ENCODE measurements at places on chromosomes 12 and 14. TPM values are rescaled to one million over a fixed set of nuclear protein-coding genes. Genes with fewer than 3 reads are reported as not detected.
A peak's percentile ranks its signal among the peaks of the same experiment; 100 is the strongest.

- no peak for DNase-seq
Observed at GRCh38 chr12:46858368-46858767, 32.6 kb upstream of the SLC38A4 start.

- no peak for DNase-seq
Observed at GRCh38 chr12:107372229-107372658, 278.9 kb upstream of the CRY1 start.

DNA sequence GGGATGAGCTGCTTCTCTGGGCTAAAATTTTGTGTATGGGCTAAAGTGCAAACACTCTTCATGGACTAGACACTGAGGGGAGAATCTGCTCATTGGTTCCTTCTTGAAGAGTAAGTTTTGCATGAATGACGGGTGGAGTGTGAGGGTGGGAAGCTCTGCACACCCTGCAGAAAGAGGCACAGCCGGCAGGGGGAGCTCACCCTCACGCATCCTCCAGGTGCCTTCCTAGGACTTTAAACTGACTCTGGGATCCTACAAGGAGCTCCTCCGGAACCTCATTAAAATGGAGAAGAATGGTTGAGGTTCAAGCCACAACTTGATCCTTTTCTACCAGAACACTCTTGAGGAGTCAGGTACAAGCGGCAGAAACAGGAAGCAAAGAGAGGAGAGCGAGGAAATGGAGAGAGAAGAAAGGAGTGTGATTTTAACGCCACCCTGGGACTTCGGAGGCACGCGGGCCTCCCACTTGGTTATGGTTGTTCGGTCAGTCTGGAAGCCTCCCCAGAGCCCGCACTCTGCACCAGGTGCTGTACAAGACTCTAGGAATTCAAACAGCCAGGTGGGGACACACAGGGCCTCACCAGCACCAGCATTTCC, 87.5 kb downstream of the SETD3 start:
- DNase-seq = no peak

DNA sequence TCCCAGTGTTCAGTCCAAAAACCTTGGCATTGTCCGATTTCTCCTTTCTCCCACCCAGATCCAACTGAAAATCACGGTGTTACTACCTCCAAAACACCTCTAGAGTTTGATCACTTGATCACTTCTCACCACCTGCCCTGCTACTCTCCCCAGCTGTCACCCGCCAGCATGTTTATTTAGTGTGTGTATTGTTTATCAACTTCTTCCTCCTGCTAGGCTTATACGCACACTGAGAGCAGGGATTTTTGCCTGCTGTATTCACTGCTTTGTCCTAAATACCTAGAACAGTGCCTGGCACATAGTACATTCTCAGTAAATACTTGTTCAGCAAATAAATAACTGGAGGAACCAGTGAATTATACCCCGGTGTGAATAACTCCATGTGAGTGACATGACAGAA, 5.0 kb downstream of the BDKRB1 start:
- DNase-seq = no peak

DNA sequence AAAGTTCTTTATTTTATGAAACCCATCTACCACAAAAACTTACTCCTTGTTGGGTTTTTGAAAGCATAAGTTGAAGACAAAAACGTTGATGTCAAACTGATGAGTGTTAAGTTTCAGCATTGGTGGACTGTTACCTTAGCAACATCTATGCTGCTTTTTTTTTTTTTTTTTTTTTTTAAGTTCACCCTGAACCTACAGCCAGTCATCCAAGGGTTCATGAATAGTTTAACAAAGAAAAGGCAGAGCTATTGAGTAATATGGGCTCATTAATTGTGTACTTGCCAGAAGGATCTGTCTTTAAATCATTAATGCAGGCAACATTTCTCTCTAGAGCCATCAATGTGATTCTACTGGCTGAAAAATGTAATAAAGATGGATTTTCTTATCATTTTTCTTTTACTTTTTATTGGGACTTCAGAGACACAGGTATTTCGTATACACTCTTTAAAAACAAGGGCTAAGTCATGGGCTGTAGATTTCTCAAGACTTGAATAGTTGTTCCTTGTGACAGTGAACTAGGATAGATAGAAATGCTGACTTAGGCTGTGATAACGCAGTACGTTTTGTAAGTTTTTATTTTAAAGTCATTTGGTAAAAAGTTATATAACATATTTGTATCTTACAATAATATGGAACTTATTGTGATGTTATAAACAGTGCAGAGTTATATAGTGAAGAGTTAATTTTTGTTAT, at the start of gene PTPRQ:
Gene PTPRQ (plus strand): TSS at position 262 of the 693 bp plus-strand sequence. CDS start 111 bp downstream, at position 373.
- DNase-seq = no peak

DNA sequence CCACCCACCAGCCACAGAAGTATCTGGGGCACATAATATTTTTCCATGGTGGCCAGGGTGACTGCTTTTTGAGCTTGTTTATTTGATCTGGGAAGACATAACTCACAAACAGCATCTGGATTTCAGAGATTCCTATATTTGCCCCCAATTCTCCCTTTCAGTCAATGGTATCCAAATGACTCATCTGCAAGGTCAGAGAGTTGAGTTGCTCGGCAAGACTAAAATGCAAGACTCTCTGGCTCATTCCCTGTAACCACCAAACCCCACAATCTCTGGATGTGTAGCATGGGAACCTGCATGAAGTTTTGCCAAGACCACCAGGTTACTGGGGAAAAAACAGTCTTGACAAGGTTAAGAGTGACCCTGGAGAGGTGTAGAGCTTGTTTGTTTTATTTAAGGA, 174.9 kb upstream of the FAR2 start:
- DNase-seq = no peak

DNA sequence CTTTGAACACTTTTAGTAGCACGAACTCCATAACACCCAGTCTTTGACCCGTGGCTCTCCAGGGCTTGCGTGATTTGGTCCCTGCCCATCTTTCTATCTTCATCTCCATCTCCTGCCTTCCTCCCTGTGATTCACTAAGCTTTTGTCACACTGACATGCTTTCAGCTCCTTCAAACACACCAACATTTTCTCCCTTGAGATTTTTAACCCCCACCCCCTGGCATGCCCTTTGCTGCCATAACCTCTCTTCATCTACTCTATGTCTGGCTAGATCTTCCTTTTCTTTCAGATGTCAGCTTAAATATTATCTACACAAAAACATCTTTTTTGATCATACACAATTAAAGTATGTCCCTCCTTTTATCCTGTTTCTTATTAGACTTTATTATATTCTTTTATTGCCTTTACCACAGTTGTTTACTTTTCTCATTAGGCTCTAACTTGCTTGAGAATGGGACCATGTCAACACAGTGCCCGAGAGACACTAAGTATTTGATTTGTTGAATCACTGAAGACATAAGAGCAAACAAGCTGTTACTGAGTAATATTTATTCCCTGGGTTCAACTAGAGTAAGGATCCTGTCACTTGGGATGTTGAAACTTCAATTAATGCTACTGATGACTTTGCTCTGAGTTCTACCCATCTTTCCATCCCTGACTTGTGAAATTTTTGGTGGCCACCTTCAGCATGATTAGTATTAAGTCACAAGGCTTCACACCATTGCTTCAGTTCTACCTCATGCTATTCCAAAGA, 387.3 kb downstream of the LRIG3 start:
- DNase-seq = no peak

DNA sequence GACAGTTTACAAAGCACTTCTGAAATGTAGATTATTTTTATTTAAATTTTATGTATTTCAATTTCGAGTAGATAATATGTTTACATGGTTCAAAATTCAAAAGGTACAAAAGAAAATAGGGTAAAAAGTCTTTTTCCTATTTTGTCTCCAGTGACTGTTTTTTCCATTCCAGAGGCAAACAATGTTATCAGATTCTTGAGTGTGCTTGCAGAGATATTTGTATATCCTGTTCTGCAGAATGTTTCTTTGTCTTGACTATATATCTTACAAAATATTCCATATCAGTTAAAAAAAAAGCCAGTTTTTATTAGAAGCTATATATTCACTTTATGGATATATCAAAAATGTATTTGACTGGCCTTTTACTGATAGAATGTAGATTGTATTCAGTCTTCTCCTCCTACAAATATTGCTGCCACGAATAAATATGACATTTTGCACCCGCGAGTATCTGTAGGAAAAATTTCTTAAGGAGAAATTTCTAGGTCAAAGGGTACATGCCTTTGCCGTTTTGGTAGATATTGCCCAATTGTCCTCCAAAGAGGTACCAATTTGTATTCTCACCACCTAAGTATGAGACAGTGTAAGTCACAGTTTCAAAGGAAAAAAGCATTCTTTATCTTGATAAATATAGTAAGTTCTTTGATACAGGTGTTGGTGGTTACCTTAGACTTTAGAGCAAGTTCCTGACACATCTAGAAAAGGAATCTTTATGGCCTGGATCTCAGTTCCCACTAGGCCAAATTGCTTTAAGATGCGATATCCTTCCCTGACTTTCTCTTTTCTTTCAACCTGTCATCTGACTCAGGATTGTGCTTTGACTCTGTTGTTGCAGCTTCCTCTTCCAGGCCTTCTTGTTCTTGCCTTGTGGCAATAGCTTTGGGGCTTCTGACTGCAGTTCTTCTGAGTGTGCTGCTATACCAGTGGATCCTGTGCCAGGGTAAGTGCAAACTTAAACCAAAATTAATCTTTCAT, 2.3 kb downstream of the KLRG1 start:
- no peak for DNase-seq

DNA sequence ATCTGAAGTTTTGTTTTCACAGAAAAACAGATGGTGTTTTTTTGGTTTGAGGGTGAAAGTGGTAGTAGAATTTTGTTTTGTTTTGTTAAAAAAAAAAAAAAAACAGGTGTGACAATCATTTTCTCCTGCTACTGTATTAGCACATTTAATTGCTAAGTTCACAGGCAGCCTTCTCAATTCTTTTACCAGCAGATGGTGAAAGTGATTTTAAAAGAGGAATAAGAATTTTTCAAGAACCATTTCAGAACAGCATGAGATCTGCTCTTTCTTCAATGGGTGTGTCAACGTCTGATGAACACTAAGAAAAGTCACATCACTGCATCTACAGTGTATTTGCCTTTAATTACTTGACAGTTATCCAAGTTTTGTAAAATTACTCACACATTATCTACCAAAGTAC, 303.7 kb upstream of the USP15 start:
- no peak for DNase-seq

DNA sequence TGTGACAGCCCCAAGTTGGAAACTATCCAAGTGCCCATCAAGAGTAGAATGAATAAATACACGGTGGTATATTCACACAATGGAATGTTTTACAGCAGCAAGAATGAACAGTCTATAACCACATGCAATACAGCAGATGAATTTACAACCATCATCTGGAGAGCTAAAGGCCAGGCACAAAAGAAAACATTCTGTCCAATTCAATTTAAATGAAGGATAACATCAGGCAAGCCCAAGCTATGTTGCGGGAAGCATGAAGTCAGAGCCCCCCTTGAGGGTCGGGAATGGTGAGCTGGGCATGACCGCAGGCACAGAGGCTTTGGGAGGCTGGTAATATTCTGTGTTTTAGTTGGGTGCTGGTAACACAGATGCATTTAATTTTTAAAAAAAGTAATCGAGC, 76.0 kb downstream of the SYNE3 start:
- DNase-seq = no peak

DNA sequence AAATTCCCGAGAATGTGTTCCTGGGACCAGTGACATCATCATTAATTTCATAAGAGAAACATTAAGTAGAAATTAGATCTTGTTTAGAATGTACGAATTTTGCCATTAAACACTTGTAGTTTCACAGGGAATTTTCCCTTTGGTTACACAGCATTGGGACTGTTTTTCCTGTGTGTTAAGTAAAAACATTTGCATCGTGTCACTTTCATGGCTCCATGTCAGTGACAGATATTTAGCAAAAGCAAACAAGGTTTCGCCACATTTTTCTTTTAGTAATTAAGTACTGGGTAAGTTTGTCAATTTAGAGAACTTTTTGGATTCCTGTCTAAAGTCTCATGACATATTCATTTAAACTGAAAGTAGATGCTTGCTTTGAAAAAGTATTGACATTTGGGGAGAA, 45.5 kb upstream of the OVCH1 start:
- peak; percentile 21 for DNase-seq

GRCh38 chr14:56152221-56152620, 34.0 kb downstream of the PELI2 start:
- no peak for DNase-seq

- no peak for DNase-seq
Observed at GRCh38 chr12:30756074-30756473, 1.3 kb upstream of the CAPRIN2 start.

Gene SYNE3
- polyA plus RNA-seq = 4.2 TPM

Gene RTL1
- polyA plus RNA-seq = 0.09 TPM

Gene AICDA
- 0.09 TPM for polyA plus RNA-seq

Data from right lung (tissue), 10 donors.